Endothelial cell of umbilical vein (primary cell): ENCODE measurements at places on chromosomes 13 and 19. TPM values are rescaled to one million over a fixed set of nuclear protein-coding genes. Genes with fewer than 3 reads are reported as not detected.

Gene CALR3
- not detected in 2 replicates for total RNA-seq

Gene KLK13
- total RNA-seq, result not detected in 2 replicates

Gene SPINT2
- total RNA-seq, result 20.1 and 46.6 TPM in 2 replicates

DNA sequence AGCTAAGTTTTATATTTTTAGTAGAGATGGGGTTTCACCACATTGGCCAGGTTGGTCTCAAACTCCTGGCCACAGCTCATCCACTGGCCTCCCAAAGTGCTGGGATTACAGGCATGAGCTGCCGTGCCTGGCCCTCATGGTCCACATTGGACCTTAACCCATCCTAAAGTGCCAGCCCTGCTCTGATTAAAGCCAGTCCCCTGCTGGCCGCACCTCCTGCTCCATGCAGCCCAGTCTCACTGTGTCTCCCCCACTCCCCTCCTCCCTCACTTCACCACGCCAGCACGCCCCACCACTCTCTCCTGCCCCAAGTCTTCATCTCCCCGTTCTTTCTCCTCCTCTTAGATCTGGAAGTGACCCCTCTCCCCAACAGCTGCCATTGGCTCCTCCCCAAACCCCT is 16.7 kb upstream of the SDHAF1 start:
- no peak for DNase-seq
